IMR-90 (cell line): ENCODE measurements at places on chromosomes 4 and X. TPM values are rescaled to one million over a fixed set of nuclear protein-coding genes. Genes with fewer than 3 reads are reported as not detected.
A peak's percentile ranks its signal among the peaks of the same experiment; 100 is the strongest.

- peaks cover 1% of the 10 kb centered on the region; the same call in 1 of the 2 replicates for H3K36me3 ChIP-seq
- H3K4me3 ChIP-seq = peak overlapping the region; percentile 87
- no peak for DNase-seq
- H3K27me3 ChIP-seq = no peaks in the 10 kb centered on the region
- H3K27ac ChIP-seq = peak overlapping the region; percentile 91
These were observed 602 bp upstream of the SCARB2 start for GRCh38 chr4:76214177-76214675.

DNA sequence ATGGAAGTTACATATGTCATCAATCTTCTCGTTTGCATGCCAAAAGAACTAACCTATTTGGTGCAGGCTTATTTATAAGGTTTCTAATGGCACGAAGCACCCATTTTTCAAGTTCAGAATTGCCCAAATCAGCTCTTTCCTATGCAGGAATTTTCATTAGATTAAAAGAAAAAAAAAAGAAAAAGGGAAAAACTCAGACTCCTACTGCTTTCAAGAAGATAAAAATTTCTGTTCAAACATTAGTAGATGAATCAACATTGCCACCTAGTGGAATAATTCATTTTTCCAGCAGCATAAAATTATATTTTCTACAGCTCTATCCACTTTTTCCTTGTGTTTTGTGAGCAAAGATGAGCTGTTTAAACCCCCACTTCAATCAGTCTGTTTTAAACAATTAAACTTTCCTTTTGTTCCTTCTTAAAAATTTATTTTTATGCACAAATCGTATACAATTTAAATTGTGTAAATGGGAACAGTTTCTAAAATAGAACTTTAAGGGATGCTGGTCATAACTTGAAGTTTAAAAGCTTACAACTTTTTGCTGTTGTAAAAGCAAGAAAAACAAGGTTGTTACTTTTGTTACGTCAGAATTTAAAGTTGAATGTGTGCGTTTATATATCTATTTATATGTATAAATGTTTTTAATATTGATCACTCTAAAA, 309.9 kb downstream of the ARAP2 start:
- peak; percentile 1 for DNase-seq
- no peak overlapping the region for H3K27ac ChIP-seq
- H3K27me3 ChIP-seq = no peaks in the 10 kb centered on the region

Gene EFHC2
- total RNA-seq = 0.18 and 0.28 TPM in 2 replicates

Gene GPRASP1
- total RNA-seq = 1.3 and 1.7 TPM in 2 replicates

Gene KIT
- total RNA-seq = 5.9 and 6.9 TPM in 2 replicates

DNA sequence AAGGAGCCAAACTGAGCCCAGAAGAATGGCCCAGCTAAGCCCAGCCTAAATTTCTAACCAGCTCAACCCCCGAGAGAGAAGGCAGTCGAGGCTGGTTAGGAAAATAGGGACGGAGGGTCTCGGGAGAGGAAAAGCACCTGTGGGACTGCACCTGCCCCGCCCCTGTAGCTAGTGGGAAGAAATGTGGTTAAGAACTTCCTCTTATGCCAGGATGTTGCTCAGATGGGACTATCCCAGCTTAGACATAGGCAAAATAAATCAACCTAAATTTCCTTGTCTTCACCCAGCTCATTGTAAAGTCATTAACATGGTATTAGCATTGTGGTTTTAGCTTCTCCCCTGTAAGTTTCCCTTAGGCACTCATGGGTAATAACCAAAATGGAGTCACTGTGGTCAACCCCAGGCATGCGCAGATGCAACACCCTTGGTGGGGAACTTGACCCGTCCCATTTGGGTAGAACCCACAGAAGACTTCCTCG, 86.8 kb downstream of the ZNF718 start:
- no peak for DNase-seq
- H3K36me3 ChIP-seq = no peaks in the 10 kb centered on the region
- H3K4me1 ChIP-seq = no peaks in the 10 kb centered on the region
- H3K27ac ChIP-seq = no peak overlapping the region
- H3K4me3 ChIP-seq = no peak overlapping the region

Gene SMIM31
- total RNA-seq = not detected in 2 replicates

Gene CPLX1
- total RNA-seq = not detected in 2 replicates

Gene TMEM164
- 5.0 and 6.3 TPM in 2 replicates for total RNA-seq

Gene GABRG1
- total RNA-seq = not detected in 2 replicates

Gene FAM9B
- not detected in 2 replicates for total RNA-seq

DNA sequence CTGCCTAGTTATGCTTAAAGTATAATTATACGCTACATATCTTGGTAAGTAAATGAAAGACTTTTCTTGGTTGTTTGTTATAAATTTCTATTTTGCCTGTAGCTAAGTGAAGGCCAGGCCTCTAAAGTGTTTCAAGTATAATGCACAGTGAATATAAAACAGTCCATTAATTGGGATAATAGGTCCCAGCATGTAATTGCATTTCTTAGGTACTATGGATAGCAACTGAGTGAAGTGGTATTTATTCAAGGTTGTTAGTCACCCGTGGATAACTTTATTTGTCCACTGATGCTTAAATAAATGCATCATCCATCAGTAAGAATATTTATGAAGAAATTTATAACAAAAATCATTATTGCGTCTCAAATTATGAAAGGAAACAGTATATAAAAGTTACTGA, 59.1 kb downstream of the TEX13C start:
- no peaks in the 10 kb centered on the region for H3K27me3 ChIP-seq
- H3K36me3 ChIP-seq = no peaks in the 10 kb centered on the region
- DNase-seq = no peak
- no peak overlapping the region for H3K27ac ChIP-seq
- H3K4me1 ChIP-seq = no peaks in the 10 kb centered on the region

DNA sequence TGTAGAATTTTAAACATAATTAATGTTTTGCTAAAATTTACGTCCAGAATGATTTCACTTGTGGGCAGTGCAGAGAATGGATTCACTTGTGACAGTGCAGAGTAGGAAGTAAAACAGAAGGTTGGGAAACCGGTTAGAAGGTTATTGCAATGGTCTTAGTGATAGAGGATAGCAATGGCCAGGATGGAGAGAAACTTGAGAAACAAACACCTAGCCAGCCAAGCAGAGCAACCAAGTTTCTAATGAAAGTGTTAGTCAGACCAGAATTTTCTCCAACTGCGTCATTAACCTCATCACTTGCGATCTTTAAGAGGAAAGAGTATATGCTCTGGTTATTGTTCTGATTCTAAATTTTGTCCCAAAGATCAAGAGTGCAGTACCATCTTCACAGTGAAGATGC, 50.0 kb upstream of the TBC1D9 start:
- peaks cover 19% of the 10 kb centered on the region for H3K27me3 ChIP-seq
- H3K4me1 ChIP-seq = peaks cover 8% of the 10 kb centered on the region
- DNase-seq = no peak

DNA sequence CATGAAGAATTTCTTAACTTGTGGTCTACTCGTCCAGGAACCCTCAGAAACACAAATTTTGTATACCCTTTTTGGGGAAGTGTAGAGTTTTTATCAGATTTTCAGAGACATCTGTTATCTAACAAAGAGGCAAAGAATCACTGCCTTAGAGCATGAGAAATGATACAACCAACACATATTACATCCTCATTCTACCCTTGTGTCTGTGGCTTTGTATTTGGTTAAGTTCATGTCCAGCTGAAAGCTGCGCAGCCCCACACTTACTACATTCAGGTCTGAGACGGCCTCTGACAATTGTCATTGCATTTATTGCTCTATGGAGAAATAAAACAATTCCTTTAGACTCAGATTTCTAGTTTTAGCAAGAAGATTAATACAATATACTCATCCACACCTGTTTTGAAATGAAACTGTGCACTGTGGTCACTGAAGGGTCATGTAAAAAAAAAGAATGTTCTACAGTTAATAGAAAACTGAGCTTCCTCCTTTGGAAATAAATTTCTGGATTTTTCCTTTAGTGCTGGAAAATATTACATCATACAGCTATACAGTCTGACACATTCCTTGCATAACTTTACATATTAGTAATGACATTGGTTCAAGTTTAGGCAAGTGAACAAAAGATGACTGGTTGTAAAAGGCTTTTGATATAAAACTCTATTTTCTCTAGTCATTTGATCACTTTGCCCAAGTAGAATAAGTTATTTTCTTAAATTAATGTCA, 39.8 kb downstream of the GLRB start:
- no peak overlapping the region for H3K4me3 ChIP-seq
- peak; percentile 77 for DNase-seq
- peak overlapping the region; percentile 88; the same call in 1 of the 2 replicates for H3K27ac ChIP-seq

Gene STBD1
- total RNA-seq = 2.2 and 3.0 TPM in 2 replicates

DNA sequence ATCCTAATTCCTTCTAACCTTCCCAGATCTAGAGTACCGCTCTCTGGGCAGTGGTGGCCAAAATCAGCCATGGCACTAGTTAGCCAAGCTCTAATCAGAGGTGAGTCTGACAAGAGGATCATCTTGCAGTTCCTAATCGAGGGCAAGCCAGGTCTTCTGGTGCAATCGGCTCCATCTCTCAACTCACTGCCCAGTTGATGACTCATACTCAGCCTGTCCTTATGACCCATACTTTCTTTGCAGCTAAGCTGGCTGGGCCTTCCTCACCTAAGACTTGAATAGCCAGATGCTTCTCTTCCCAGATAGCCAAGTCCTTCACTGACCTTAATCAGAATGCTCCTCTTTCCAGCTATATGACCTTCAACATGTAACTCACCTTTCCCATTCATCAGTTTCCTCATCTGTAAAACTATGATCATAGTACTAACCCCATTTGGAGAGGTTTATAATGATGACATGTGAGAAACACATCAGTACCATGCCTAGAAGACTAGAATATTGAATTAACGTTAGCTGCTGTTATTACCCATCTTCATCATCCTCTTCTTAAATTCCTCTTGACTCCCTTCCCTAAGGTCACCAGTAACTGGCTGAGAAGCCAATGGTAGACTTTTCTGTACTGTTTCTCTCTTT, 57.1 kb downstream of the RELL1 start:
- H3K4me3 ChIP-seq = no peak overlapping the region
- no peaks in the 10 kb centered on the region for H3K27me3 ChIP-seq
- H3K27ac ChIP-seq = no peak overlapping the region
- peaks cover 2% of the 10 kb centered on the region; the same call in 1 of the 2 replicates for H3K4me1 ChIP-seq
- DNase-seq = peak; percentile 87

GRCh38 chr4:2008671-2008920, 178 bp downstream of the NELFA start:
- H3K27ac ChIP-seq = peak overlapping the region; percentile 98
- peak overlapping the region; percentile 100 for H3K4me3 ChIP-seq

Gene PAK3
- total RNA-seq = 0.36 and 0.56 TPM in 2 replicates

DNA sequence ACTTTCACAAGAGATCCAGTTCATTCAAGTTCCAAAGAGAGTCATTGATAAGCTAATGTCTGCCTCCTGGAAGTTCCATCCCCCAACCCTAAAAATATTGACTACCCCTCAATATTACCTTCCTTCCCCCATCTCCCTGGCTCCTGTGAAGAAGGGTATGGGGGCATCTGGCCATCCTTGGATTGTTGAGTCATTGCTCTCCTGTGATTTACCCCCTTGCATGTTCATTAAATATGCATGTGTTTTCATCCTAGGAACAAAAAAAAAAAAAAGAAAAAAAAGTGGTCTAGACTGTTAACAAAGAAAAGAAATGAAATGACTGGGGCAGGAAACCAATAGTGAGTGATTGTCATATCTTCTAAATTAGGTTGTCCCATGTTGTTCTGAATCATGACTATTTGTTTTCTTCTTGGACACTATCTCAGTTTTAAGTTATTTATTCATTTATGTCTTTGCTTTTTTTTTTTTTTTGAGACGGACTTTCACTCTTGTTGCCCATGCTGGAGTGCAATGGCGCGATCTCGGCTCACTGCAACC, 51.9 kb upstream of the HUWE1 start:
- H3K27ac ChIP-seq = no peak overlapping the region
- DNase-seq = no peak
- no peaks in the 10 kb centered on the region for H3K4me1 ChIP-seq
- H3K36me3 ChIP-seq = no peaks in the 10 kb centered on the region
- H3K4me3 ChIP-seq = no peak overlapping the region

Gene EGF
- 2.2 and 4.2 TPM in 2 replicates for total RNA-seq

GRCh38 chrX:74523224-74523623, 91.2 kb downstream of the RLIM start:
- no peak overlapping the region for H3K27ac ChIP-seq
- H3K36me3 ChIP-seq = no peaks in the 10 kb centered on the region
- no peak overlapping the region for H3K4me3 ChIP-seq
- DNase-seq = no peak
- H3K4me1 ChIP-seq = peaks cover 9% of the 10 kb centered on the region
- peaks cover 2% of the 10 kb centered on the region; the same call in 1 of the 2 replicates for H3K27me3 ChIP-seq

Gene OTUD6A
- total RNA-seq = not detected in 2 replicates

Gene CLCN4
- total RNA-seq = 3.9 and 4.5 TPM in 2 replicates

GRCh38 chr4:88255111-88255510, 29.2 kb downstream of the PPM1K start:
- H3K27ac ChIP-seq = no peak overlapping the region
- no peaks in the 10 kb centered on the region for H3K36me3 ChIP-seq
- no peak for DNase-seq
- H3K27me3 ChIP-seq = no peaks in the 10 kb centered on the region; the same call in 1 of the 2 replicates

- DNase-seq = no peak
- H3K4me3 ChIP-seq = peak overlapping the region; percentile 35; the same call in 1 of the 2 replicates
- no peak overlapping the region for H3K27ac ChIP-seq
- no peaks in the 10 kb centered on the region for H3K4me1 ChIP-seq
- H3K36me3 ChIP-seq = no peaks in the 10 kb centered on the region
These were observed 18.9 kb upstream of the GPR101 start for GRCh38 chrX:137052643-137053235.

Gene CCDC160
- total RNA-seq = 0.28 TPM in 1 of 2 replicates, not detected in the other

Gene SLC10A4
- total RNA-seq = not detected in 2 replicates

Gene LUZP4
- total RNA-seq = not detected in 2 replicates

GRCh38 chr4:114378305-114378903, 220.2 kb upstream of the UGT8 start:
- no peak overlapping the region for H3K27ac ChIP-seq
- no peak overlapping the region for H3K4me3 ChIP-seq
- no peaks in the 10 kb centered on the region for H3K27me3 ChIP-seq
- DNase-seq = peak; percentile 65

Gene ALAS2
- not detected in 2 replicates for total RNA-seq

Gene APOO
- 9.0 and 11.4 TPM in 2 replicates for total RNA-seq

- H3K4me1 ChIP-seq = no peaks in the 10 kb centered on the region
- H3K36me3 ChIP-seq = no peaks in the 10 kb centered on the region
- H3K27ac ChIP-seq = no peak overlapping the region
- no peak overlapping the region for H3K4me3 ChIP-seq
- H3K27me3 ChIP-seq = no peaks in the 10 kb centered on the region
These were observed 62.5 kb upstream of the GPR174 start for GRCh38 chrX:79081895-79082512.

Gene GC
- not detected in 2 replicates for total RNA-seq

GRCh38 chr4:85637778-85638177, 162.8 kb downstream of the ARHGAP24 start:
- DNase-seq = no peak
- H3K27ac ChIP-seq = no peak overlapping the region
- no peak overlapping the region for H3K4me3 ChIP-seq
- H3K4me1 ChIP-seq = no peaks in the 10 kb centered on the region
- H3K27me3 ChIP-seq = no peaks in the 10 kb centered on the region
- H3K36me3 ChIP-seq = no peaks in the 10 kb centered on the region

Gene SYN1
- total RNA-seq = under 0.01 TPM in 2 replicates
